Prostate gland (tissue), 2 donors: ENCODE measurements at places on chromosomes 13 and 19.
A peak's percentile ranks its signal among the peaks of the same experiment; 100 is the strongest.

GRCh38 chr13:29607465-29607864, 12.0 kb upstream of the SLC7A1 start:
- no peak for DNase-seq

DNA sequence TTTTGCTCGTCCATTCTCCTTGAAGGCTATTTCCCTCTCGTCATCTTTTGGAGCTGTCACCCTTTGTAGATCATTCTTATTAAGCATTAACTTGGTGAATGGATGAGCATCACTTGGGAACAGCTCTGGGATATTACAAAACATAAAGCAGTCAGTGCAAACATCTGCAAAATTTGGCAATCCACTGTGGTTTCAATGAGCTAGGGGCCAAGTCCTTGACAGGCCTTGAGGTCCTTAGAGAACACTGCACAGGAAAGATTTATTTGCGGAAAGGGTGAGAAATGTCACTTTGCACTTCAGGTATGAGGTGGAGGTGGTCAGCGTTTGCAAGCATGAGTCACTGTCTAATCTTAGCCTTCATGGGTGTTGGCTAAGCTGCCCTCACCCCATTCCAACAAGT, 239.7 kb upstream of the MAB21L1 start:
- no peak for DNase-seq

DNA sequence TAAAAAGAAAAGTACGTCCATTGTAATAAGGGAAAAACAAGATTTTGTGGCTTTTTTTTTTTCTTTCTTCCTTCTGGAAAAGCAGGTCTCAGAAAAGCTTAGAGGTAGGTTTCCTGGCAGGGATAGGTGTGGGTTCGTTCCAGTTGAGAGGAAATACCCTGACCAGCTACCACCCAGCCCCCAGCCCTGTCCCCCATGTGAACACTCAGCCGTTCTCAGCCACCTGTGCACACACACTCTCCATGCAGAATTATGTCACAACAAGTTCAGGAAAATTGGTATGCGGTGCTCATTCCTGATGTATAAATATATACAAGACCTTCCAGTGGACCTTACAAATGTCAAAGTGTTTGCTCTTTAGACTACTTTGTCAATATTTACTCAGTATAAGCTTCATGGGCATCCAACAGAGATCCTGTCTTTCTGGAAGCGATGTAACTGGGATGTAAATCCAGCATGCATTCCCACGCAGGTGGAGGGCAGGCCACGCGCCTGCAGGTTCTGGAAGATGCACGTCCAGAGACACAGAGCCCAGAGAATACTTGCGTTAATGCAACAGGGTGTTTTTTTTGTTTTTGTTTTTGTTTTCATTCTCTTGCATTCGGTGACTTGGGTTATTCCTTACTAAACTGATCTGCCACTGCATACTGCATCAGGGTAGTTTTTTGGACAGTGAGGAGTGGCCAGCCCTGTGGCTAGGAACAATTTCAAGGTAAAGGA, 68.8 kb downstream of the TSHZ3 start:
- no peak for DNase-seq

DNA sequence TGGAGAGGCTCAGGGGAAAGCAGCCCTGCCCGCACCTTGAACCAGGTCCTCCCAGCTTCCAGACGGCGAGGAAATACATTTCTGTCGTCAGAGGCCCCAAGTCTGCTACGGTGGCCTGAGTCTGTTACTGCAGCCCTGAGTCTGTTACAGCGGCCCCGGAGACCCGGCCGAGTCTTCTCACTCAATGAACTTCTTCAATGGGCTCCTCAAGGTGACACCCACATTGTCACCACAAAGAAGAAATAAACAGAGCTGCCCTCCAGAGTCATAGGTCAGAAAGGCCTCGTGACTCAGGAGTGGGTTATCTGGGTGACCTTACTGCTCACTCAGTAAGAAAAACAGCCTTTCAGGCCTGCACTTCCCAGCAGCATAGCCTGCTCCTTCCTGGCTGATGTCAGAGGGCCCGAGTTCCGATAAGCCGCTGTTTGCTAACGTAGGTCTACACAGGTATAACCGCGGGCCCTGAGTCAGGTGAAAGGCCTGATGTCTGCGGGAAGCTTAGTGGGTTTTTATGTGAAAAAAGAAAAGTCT, 66.9 kb upstream of the TM9SF2 start:
- DNase-seq: no peak

DNA sequence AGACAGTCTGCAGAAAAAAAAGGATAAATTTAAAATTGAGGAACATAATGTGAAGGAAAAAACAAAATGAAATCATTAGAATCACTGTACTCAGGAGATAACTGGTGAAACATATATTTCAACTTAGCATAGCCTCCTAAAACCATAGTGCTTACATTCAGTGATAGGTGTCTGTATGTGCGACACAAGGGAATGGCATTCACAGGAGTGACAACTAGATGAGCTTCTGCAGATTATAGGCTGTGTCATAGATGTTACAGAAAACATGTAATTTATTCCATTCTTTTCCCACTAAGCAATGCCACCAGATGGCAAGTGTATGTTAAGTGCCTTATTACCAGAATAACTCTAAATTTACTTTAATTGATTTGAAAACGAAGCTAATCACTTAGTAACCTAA, 960.0 kb upstream of the PCDH20 start:
- DNase-seq: no peak

- DNase-seq: no peak
Observed at GRCh38 chr13:110001670-110002275, 215.4 kb upstream of the IRS2 start.

- DNase-seq: no peak
Observed at GRCh38 chr19:41917676-41918075, 10.6 kb downstream of the ERFL start.

GRCh38 chr13:110706570-110707372, 855 bp upstream of the CARS2 start:
- no peak for DNase-seq

GRCh38 chr19:4969292-4969771, 419 bp downstream of the KDM4B start:
- DNase-seq: no peak

- no peak for DNase-seq
Observed at GRCh38 chr13:58566176-58566575, 934.6 kb downstream of the PCDH17 start.

DNA sequence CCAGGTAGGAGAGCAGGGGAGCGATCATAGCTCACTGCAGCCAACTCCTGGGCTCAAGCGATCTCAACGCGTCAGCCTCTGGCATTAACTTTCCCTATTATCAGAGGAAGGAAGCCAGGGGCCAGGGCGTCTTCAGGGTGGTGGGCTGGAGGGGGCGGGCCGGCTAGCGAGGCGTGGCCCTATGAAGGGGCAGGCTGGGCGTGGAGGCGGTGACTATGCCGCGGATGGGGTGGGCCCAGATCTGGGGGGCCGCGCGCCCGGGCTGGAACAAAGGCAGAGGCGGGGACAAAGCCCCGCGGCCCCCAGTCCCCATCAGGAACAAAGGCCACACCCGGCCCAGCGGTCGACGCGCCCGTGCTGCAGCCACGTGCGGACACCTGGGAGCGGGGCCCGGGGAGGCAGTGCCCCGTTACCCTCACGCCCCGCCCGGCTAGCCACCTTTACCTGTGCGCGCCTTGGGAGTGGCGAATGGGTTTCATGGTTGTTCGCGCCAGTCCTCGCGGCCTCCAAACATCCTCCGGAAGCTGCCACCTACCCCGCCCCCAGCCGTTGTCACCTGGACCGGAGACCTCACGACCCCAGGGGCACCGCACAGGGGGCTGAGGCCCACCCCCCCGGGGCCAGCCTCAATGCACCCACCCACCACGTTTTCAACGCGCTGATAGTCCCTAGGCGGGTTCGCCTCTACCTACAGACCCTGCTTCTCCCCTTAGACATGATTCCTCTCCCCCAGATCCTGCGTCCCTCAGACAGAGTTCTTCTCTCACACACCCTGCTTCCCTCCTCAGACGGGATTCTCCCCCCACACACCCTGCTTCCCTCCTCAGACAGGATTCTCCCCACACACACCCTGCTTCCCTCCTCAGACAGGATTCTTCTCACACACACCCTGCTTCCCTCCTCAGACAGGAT, 5.4 kb upstream of the TRIM28 start:
- no peak for DNase-seq

DNA sequence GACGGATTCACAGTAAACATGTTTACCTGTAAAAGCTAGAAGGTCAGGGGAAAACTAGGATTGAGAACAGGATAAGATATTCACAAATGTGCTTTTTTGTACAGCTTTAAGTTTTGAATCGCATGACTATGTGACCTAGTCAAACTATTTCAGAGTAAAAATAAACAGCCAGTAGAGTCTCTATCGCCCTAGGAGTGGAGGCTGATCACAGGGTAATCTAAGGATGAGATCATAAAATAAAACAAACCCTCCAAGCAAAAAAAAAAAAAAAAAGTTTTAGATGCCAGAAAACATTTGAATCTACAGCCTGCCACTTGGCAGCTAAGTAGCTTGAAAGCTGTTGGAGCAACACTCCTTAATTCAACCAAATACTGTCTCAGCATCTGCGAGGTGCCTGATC, 26.8 kb downstream of the ZNF350 start:
- DNase-seq: peak; percentile 17

GRCh38 chr19:5494773-5495172, 39.6 kb downstream of the ZNRF4 start:
- no peak for DNase-seq

DNA sequence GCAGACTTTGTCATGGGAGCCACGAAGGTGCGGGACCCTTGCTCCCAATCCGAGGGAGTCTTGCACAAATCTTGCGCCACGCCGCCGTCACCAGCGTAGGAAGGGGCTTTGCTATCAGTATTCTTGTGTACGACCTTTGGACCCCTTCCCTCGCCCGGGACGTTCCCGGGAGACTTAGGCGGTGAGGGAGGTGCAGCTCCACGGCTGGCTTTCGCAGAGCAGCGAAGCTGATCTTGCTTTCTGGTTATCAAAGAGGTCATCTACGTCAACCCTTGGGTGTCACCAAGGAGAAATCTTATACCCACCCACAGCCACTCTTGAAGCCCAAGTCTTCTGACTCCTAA, 583 bp downstream of the TECR start:
- no peak for DNase-seq

DNA sequence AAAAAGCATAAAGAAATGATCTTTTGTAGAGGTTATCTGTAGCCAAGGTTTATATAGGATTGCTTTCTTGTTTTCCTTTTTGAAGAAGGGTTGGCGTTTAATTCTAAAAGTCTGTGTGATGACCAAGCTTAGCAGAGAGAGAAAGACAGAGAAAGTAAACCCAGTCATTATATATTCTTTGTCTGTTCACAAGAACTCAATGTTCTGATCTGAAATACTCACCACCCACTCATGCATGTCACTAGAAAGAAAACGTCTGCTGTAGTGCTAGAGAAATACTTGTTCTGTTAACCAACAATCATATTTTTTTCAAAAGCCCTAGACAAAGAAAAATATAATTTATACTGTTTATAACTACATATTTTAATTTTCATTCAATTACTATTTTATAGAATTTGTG, 173.7 kb upstream of the SLITRK5 start:
- DNase-seq: no peak

- no peak for DNase-seq
Observed at GRCh38 chr19:35779033-35779432, 3.7 kb downstream of the ARHGAP33 start.

DNA sequence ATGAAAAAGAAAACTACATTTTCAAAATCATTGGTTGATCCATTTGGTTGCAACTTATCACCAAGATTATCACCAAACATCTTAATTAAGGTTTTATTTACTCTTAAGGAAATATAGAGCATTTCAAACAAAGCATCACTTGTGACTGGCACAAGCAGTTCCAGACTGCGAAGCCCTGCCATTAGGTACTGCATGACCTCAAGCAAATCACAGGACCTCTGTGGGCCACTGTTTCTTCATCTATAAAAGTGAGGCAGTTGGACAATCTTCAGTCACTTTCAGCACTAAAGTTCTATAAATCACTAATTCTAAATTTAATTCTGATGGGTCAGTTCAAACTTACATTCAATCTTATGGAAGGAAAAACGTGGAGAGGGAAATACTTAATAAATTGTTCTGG, 2.0 kb downstream of the ELF1 start:
- DNase-seq: peak; percentile 47

GRCh38 chr13:102696465-102696864, 1.6 kb upstream of the METTL21C start:
- DNase-seq: no peak

GRCh38 chr19:29372461-29372860, 153.3 kb upstream of the VSTM2B start:
- DNase-seq: peak; percentile 2

DNA sequence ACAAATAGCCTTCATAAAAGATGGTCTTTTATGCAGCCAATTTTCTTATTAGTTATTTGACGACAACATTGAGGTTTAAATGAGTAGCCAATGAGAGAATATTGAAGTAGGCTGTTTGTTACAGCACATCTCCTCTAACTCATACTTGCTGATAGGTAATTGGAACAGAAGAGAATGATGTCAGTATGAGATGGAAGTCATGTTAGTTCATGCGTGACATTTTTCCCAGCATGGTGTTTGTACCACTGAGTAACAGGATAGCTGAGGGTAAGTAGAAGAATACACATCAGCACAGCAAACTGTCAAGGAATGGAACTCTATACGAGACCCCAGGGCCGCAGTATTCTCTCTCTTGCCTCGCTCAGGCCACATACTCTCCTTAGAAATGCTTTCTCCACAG, 37.2 kb downstream of the COL4A2 start:
- DNase-seq: no peak

- DNase-seq: no peak
Observed at GRCh38 chr13:112455476-112456059, 79.4 kb downstream of the SPACA7 start.

DNA sequence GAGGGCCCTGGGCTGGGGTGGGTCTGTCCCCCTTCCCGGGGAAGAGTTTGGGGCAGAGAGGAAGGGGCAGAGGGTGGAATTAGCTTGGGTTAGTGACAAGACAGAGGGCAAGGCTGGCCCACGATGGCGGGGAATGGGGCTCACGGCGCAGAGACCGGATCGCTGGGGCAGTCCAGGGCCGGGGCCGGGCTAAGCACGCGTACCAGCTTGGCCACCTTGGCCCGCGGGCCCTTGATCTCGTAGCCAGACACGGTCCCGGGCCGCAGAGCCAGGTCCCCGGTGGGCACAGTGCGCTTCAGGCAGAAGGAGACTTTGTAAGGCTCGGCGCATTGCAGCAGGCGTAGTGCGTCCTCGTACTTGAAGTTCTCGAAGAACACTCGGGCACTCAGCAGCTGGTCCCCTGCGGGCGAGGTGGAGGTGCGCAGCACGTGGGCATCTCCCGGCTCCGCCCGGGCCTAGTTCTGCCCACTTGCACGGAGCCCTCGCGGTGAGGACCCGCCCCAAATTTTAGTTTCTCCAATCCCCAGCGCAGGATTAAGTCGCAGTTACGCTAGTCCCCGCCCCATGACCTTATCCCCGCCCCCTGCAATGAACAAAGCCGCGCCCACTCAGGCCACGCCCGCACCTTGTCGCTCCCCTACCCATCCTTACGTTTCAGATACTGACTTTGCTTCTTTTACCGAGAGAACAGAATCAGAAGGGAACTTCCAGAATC, 8.6 kb upstream of the HIPK4 start:
- peak; percentile 25 for DNase-seq
